ENCODE measurements at places on chromosomes 3 and 15. TPM values are rescaled to one million over a fixed set of nuclear protein-coding genes. Genes with fewer than 3 reads are reported as not detected.

GRCh38 chr3:33299395-33300081 lies 22.3 kb downstream of the FBXL2 start:
- peak; percentile 61 for DNase-seq

DNA sequence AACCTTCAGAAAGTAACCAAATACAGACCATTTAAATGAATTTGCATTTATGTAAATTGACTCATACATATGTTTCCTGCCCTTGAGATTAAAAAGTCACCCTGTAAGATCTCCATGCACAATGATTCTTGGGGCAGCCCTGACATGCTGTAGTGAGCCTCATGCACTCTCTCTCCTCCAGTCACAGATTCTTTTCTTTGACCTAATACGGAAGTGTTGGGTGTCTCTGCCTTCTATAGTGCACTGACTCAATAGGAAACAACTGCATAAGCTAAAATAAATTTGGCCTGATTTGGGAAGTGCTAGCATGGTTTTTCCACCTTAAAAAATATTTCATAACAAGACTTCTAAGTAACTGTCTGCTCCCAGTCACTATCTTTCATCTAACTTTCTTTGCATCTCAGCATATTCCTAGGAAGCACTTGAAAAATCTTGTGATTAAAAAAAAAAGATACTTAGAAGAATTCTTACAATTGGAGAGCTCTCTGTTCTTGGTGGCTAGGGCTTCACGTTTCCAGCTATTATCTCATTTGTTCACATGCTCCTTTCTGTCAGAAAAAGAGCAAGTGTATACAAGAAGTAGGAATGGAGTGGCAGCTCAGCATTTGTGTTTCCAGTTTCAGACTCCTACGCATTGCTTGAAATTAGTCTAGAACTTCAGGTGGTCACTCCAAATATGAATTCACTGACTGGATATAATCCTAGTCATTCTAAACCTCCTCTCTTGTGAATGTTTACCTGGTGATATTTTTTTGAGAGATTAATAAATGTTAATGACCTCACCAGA lies 207.9 kb upstream of the COL8A1 start:
- DNase-seq = no peak

DNA sequence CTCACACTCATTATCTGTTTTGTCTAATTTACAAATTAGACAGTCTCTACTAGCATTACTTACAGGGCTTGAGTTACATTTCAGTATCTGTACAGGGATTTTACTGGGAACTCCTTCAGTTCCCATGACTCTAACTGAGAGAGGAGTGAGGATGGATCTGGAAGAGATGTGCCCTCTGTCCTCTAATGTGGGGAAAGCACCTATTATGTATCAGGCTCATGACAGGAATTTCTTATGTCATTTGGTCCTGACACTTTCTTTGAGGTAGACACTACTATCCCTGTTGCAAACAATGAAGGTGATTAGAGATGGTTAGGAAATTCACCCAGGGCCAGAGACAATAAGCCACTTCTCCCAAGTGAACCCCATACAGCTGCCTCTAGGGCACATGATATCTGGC lies 10.9 kb upstream of the NCKIPSD start:
- no peak for DNase-seq

DNA sequence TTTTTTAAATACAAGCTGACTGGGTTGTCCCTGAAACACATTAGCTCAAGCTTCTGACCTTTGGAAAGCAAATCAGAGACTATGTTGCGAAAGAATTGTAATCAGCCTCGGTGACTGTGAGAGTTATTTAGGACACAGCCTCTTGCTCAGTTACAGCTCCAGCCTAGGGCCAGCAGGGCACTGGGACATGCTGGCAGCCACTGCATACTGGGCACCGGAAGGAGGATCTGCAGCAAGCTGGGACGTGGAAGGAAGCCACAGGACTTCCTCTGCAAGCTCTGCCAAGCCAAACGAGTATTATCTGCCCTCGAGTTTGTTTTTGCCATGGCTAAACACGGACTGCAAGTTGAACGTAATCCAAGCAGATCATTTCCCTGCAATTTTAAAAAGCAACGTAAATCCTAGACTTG lies 24.4 kb upstream of the COPG1 start:
- DNase-seq = no peak

DNA sequence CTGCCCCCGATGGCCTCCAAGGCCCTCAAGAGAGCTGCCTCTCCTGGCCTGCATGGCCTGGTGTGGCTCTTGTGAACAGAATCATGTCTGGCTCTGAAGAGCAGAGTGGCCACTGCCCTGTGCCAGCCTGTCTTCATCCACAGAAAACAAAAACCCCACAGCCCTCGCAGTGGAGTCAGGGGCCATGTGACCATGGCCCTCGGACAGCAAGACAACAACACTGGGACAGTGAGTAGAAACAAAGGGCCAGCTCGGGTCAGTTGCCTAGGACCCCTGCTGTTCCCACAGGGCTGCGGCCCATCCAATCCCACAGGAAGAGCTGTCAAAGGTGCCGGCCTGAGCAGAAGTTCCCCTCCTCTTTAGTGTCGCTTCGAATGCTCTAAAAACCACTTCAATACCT lies 72.5 kb downstream of the UMPS start:
- no peak for DNase-seq

DNA sequence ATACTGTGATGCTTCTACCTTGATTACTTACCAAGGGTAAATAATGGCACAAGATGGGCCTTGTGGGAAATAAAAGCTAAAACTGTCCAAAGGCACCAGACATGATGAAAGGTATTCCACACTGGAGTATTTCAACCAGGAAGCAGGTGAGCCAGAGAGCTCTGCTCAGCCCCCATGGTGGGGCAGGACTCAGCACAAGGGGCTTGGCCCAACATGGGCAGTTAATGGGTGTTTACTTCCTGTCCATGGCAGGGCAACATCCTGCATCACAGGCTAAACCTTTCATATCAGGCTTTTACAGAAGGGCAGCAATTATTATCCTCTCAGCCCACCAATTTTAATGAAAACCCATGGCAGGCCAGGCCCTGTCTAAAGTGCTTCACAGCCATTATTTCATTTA lies 38.2 kb downstream of the MAGI1 start:
- DNase-seq = no peak

- DNase-seq = no peak
These were observed 202.1 kb downstream of the TBL1XR1 start for GRCh38 chr3:176994891-176995781.

DNA sequence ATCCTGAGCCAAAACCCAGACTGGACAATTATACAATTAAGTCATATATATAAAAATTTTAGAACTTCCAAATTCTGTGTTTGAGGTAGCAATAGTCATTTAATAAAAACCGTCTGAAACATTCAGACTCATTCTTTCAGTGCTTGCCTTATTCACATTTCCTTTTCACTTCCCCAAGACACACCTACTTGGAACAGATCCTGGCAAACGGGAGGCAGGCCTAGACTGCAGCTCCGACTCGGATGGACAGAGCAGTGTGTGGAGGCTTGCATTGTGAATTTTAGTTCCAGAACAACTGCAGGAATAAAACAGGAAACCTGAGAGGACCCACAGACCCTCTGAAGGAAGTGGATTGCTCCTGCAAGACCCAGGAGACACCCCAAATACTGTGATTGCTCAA lies 341.4 kb downstream of the CNTN3 start:
- DNase-seq = no peak

- DNase-seq = no peak
These were observed 2.3 kb downstream of the ANXA2 start for GRCh38 chr15:60395276-60396011.

- DNase-seq = no peak
These were observed 179.8 kb downstream of the MEX3B start for GRCh38 chr15:81865850-81866537.

DNA sequence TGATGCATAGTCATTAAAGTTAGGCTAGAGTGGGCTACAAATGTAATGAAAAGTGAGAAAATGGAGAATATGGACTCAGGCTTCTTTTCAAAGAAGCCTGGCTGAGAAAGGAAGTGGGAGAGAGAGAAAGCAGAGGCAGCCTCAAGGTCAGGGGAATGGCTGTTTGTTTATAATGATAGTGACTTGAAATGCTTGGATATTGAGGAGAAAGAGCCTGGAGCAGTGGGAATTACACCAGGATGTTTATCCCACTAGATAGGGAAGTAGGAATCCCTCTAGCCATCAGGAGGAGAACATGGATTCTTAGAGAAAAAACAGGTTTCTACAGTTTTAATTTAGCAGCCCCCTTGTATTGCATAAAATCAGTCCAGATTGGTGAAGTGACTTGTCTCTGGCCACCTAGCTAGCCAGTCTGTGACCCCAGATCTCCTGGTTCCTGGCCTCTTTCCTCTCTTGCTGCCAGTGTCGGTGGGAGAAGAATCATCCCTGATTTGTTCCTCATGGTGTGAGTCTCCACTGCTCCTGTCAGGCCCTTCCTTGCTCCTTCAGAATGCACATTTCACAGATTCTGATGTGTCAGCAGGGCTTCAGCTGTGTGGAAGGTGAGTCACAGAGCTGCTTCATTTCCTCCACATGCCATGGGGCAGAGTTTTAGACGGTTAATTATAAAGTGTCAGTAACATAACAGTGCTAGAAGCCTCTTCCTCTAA lies 32.9 kb downstream of the SEMA6D start:
- peak; percentile 35 for DNase-seq

GRCh38 chr3:62503516-62503915 lies 130.2 kb upstream of the FEZF2 start:
- no peak for DNase-seq

DNA sequence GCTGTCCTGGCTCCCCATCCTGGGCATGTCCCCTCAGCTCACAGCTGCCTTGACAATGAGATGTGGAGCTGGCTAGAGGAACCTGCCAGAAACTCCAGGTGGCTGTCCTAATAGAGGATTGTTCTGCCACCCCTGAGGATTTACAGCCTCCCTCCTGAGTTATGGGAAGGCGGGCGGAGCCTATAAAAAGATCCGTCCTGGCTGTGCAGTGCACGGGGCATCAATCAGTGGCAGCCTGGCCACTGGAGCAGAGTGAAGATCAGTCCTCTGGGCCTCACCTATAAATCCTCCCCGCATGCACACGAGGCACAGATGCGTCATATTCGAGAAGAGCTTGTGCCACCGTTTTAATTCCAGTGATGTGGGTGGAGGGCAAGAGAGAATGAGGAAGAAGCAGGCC lies 90.0 kb downstream of the MEGF11 start:
- DNase-seq = no peak

DNA sequence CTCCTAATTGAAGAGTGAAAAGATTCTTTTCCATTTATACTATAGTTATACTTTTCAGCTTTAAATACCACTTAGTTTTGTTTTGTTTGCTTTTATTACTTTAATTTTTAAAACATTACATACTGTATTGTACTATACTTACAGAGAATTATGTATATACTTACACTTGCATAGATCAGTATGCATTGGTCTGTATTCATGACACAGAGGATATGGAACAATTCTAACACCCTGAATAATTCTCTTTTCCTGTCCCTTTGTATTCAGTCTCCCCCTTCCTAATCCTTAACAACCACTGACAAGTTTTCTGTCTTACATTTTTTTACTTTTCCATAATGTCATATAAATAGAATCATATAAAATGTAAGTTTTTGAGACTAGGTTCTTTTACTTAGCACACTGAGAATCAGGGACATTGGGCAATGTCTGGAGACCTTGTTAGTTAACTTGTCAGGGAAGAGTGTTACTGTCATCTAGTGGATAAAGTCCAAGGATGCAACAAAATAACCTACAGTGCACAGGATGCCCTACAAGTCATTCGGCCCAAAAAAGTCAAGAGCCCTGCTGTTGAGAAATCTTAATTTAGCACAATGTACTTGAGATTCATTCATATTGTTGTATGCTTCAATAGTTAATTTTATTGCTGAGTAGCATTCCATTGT lies 95.7 kb upstream of the MCTP2 start:
- DNase-seq = no peak

DNA sequence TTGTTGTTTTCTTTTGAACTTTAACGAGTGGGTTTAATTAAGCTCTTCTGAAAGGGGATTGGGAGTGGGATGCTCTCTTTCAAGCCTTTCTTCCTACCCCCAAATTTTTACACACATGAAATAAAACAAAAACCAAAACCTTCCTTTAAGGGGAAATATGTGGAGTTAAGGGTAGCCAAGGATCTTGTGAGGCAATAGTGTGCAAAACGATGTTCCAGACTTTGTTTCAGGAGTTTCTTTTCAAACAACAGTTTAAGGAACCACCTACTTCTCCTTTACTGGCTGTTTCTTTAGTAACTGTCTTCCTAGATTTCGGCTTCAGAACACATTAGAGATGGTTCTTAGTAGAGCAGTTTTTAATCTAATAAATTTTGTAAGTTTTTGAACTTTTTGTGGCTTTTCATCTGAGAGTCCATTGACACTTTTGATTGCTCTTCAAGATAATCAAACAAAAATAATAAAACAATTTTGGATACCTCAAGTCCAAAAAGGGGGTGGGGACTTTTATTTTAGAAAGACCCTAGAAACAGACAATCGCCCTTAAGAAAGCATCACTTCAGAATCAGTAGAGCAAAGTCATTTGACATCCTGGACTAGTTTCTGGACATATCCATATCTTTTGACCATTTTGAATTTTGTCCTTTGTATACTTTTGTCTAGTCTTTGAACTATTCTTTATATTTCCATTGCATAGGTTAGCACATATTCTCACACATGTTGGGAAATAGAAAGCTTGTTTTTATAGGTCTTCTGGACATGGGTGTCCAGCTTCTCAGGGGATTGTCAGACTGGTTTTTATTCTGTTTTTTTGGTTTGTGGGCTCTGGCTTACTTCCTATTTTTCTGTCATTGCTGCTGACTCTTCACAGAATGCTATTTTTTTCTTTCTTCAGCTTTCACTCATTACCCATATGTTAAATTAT lies 6.0 kb downstream of the DIPK2A start:
- no peak for DNase-seq

DNA sequence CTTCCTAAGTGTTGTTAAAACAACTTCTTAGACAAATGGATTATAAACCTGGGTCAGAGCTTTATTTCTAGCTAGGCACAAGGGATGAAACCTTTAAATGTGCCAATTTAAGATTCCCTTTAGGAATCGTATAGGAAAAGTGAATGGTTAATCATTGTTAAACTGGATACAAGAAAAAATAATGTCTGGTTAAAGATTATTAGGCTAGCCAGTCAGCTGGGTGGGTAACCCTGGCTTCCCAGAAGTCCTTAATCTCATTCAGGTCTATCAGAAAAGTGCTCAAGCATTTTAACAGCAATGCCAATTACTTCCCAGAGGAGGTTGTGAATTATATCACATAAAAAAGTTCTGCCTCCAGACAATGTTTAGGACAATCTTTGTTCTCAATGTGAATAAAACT lies 37.6 kb downstream of the NANOGP8 start:
- no peak for DNase-seq

Gene OR5K2
- polyA plus RNA-seq = not detected

Gene CASR
- polyA plus RNA-seq = not detected

Gene ISLR
- 33.7 TPM for polyA plus RNA-seq

Gene SELENOK
- 20.3 TPM for polyA plus RNA-seq

Gene LRTM1
- not detected for polyA plus RNA-seq

Gene SSUH2
- 0.25 TPM for polyA plus RNA-seq

Gene QTRT2
- polyA plus RNA-seq = 5.3 TPM

Gene SLC6A20
- polyA plus RNA-seq = not detected

Measured in BJ (cell line).